ENCODE measurements at places on chromosomes 12 and 14.

DNA sequence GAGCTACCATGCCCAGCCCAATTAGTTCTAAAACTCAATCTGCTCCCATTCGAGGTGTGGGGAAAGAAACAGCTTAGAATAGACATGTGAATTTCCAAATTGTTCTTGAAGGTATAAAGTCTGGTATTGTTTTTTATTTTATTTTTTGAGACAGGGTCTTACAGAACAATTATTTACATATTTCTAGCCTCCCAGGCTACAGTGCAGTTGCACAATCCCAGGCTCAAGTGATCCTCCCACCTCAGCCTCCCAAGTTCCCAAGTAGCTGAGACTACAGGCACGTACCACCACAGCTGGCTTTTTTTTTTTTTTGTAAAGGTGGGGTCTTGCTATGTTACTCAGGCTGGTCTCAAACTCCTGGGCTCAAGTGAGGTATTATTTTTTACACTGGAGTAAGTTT is 6.3 kb downstream of the SLC11A2 start:
- no peak for DNase-seq

DNA sequence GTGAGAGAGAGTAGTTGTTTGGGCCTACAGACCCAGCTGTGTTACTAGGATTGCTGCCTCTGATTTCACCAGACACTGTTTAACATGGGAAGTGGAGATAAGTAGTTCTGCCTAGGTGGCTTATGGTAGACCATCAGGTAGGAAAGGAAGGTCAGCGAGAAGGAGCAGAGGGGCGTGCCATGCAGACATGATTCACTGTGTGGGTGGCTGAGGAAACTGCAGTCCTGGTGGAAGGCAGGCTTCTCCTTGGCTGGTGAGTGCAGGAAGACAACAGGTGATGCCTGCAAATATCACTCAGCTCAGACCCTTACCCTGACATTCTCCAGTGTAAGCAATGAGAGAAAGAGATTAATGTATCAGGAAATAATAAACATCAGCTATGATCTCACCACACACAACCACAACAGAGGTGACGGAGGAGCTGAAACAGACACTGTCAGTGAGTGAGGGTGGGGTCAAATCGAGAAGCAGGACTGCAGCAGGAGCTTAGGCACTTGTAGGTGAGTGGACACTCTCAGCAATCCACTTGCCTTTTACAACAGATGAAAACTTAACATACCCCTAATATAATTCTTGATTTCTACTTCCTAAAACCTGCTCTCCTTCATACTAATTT is 2.1 kb upstream of the PRR4 start:
- no peak for DNase-seq

- peak; percentile 34 for DNase-seq
Measured at GRCh38 chr12:71684081-71684480, 1.8 kb upstream of the TMEM19 start.

GRCh38 chr14:57583396-57583795 is 89.7 kb upstream of the CCDC198 start:
- no peak for DNase-seq

DNA sequence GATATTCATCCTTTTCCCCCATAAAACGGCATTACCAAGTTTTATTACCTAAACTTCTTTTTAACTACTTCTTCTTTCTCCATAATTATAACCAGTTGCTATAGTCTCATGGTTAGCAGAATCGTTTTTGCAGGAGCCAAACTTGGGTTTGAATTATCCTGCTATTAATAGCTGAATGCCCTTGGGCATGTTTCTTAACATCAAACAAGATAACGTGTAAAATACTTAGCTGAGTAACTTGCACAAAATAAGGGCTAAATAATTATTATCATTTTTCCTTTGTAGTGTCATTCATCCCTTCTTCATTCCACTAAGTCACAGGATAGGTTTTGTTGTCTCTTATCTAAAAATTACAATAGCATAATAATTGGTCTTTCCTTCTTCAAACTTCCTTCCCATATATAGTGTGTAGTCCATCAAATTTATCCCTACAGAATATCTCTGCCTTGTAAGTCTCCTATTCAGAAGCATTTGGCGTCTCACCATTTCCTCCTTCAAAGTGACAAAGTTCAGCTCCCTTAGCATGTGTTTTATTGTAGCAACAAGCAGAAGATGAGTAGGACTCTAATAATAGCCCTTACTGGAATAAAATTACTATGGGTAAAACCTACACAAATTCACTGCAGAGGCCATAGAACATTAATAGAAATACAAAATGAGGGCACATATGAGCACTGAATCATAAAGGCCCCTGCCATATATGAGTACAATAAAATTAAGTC is 63.8 kb downstream of the FAR2 start:
- no peak for DNase-seq
